ENCODE measurements at places on chromosomes 11 and 22.

GRCh38 chr11:25163421-25163820 lies 666.6 kb downstream of the LUZP2 start:
- DNase-seq = no peak

- no peak for DNase-seq
Measured at GRCh38 chr11:120281143-120281795, 41.3 kb downstream of the POU2F3 start.

GRCh38 chr11:57938351-57938750 lies 85.3 kb upstream of the OR9Q1 start:
- no peak for DNase-seq

DNA sequence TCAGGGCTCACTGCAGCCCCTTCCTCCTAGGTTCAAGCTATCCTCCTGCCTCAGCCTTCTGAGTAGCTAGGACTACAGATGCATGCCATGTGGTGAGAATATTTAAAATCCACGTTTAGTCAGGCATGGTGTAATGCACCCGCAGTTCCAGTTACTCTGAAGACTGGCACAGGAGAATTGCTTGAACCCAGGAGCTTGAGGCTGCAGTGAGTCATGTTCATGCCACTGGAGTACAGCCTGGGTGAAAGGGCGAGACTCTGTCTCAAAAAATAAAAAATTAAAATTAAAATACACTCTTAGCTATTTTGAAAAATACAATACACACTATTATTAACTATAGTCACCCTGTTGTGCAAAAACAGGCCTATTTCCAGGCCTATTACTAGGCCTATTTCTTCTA lies 38.4 kb downstream of the NOX4 start:
- DNase-seq = no peak

Measured in activated CD4-positive, alpha-beta T cell treated with anti-CD3 and anti-CD28 coated beads, Interleukin-2, amount 50 U/mL, for 24 hours (primary cell).